ENCODE measurements at places on chromosomes 11 and 22.

- DNase-seq = no peak
Observed at GRCh38 chr22:43774318-43774915, 37.7 kb downstream of the EFCAB6 start.

DNA sequence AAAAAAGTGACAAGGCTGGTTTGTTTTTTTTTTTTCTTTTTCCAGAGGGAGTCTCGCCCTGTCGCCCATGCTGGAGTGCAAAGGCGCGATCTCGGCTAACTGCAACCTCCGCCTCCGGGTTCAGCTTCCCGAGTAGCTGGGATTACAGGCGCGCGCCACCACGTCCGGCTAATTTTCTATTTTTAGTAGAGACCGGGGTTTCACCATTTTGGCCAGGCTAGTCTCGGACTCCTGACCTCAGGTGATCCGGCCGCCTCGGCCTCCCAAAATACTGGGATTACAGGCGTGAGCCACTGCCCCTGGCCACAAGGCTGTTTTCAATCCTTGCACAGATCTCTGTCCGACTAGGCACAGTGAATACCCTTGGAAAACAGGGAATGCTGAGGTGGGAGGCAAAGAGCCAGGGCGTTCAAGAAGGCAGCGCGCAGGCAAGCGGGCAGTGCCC lies 566 bp downstream of the ATP6V1E1 start:
- DNase-seq = no peak

GRCh38 chr11:68010090-68011041 lies at the start of gene ALDH3B1:
Gene ALDH3B1, plus strand, starts transcription at chr11:68010327. Its CDS starts 4,971 bp downstream, at chr11:68015298.
- peak; percentile 79 for DNase-seq

- no peak for DNase-seq
Observed at GRCh38 chr11:73414977-73415651, 38.9 kb downstream of the RELT start.

GRCh38 chr11:106344394-106344793 lies 266.9 kb downstream of the AASDHPPT start:
- no peak for DNase-seq

GRCh38 chr22:31676700-31677099 lies 14.7 kb upstream of the PISD start:
- peak; percentile 79 for DNase-seq

DNA sequence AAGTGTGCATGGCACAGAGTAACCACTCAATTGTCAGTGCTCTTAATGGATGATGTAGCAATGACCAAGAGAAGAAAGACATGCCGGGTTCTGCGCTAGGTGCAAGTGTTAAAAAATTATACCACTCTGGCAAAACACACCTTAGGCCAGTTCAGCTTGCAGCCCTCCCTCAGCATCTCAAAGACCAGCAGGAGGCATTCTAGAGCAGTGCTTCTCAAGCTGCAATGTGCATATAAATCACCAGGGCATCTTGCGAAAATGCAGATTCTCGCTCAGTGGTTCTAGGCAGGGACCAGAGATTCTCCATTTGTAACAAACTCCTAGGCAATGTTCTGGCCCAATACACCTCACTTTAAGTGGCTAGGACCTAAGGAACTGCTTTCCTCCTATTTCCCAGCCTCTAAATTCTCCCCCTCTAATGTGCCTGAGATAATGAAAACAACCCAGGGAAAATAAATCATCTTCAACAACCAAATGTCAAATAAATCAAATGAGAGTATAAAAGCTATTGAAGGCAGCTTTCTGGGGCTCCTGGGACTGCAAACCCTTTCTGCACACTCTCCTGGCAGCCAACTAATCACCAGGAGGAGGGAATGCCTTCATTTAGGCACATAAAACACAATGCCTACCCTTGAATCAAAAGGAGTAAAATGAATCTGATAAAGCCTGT lies 337.2 kb upstream of the API5 start:
- DNase-seq = no peak

DNA sequence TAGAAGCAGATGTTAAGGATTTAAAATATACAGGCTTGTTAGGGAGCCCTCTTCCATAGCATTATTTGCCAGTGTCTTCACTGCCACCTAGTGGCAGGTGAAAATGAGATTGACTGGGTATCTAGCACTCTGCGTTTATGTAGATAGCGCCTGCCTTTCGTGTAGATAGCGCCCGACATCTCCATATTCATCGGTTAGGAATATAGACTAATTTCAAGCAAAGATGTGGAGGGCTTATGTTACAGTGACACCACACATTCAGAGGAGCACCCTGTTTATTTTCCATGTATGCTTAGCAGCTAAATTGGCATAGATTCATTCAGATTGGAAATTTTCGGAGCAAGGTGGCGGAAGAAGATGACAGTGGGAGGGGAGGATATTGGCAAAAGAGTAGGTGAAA lies 72.0 kb downstream of the SLC5A12 start:
- peak; percentile 3 for DNase-seq

DNA sequence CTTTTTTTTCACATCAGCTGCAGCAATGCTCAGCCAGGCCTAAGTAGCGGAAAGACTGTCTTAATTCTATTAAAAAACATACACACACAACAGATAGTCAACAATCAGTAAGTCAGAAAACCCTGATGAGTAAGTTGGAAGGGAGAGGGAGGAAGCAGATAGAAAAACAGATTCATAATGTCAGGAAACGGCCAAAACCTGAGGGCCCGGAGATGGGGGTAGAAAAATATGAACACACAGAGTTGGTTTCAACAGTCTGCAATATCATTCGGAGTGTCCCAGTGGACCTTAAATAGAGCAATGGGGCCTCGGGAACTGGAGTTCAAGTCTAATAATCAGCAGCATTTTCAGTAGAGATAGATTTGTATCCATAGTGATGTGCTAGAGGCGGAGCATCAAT lies 14.8 kb downstream of the LRRC55 start:
- no peak for DNase-seq

DNA sequence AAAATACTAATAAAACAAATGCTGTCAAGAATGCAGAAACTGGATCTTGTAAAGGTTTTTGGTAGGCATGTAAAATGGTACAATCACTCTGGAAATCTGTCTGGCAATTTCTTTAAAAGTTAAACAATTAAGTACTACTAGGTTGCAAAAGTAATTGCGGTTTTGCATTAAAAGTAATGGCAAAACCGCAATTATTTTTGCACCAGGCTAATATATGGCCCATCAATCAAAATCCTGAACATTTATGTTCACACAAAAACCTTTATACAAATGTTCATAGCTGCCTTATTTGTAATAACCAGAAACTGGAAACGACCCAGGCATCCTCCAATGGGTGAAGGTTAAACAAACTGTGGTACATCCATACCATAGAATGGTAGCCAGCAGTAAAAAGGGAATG lies 24.6 kb upstream of the ZDHHC13 start:
- DNase-seq = no peak

- DNase-seq = peak; percentile 46
Observed at GRCh38 chr22:35840302-35840739, 122.6 kb downstream of the APOL5 start.

GRCh38 chr11:77035580-77035979 lies 1.4 kb downstream of the B3GNT6 start:
- no peak for DNase-seq

DNA sequence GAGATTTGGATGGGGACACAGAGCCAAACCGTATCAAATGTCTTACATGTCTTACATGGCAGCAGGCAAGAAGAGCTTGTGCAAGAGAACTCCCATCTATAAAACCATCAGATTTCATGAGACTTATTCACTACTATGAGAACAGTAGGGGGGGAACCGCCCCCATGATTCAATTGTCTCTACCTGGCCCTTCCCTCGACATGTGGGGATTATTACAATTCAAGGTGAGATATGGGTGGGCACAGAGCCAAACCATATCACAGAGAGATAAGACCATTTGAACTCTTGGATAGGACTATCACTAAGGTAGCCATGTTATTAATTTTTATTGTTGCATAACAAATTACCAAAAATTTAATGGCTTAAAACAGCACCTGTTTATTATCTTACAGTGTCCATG lies 611.7 kb downstream of the SOX6 start:
- no peak for DNase-seq

GRCh38 chr11:32947978-32948377 lies 55.4 kb downstream of the QSER1 start:
- no peak for DNase-seq

GRCh38 chr22:24037851-24038765 lies 27.0 kb downstream of the CABIN1 start:
- DNase-seq = no peak

DNA sequence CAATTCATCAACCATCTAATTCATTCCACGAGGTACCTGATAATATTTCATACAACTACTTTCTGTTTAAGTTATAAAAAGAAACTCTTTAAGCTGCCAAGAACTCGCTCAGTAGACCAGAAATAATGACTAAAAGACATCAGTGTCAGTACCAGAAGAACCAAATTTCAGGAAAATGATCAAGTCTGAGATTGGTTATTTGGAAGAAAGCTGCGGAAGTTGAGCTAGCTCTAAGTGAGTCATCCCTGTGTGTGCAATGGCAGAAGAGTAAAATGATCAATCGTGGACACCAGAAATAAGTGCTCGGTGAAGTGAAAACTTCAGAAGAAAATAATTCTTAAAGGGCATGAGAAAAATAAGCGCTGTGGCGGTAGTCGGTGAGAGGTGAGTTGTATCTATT lies 933.2 kb upstream of the CHORDC1 start:
- DNase-seq = no peak

DNA sequence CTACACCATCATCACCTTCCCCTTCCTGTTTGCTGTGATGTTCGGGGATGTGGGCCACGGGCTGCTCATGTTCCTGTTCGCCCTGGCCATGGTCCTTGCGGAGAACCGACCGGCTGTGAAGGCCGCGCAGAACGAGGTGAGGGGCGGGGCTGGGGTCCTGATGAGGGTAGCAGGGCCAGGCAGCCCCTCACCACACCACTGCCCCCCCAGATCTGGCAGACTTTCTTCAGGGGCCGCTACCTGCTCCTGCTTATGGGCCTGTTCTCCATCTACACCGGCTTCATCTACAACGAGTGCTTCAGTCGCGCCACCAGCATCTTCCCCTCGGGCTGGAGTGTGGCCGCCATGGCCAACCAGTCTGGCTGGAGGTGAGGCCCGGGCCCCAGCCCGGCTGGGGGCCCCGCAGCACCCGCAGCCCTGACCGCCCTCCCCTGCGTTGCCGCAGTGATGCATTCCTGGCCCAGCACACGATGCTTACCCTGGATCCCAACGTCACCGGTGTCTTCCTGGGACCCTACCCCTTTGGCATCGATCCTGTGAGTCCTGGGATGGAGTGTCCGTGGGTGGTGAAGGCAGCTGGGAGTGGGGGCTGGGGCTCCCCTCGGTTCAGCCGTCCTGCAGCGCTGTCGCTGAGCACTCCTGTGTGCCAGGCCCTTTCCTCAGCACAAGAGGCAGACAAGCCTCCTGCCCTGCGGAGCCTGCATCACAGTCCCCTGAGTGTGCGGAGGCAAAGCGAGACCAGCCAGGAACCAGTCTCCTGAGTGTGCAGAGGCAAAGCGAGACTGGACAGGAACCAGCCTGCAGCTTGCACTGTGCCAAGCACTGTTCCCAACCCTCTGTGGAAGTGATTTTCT lies 8.8 kb downstream of the TCIRG1 start:
- DNase-seq = no peak

- peak; percentile 72 for DNase-seq
Observed at GRCh38 chr11:121741761-121742361, 289.1 kb upstream of the SORL1-AS1 start.

DNA sequence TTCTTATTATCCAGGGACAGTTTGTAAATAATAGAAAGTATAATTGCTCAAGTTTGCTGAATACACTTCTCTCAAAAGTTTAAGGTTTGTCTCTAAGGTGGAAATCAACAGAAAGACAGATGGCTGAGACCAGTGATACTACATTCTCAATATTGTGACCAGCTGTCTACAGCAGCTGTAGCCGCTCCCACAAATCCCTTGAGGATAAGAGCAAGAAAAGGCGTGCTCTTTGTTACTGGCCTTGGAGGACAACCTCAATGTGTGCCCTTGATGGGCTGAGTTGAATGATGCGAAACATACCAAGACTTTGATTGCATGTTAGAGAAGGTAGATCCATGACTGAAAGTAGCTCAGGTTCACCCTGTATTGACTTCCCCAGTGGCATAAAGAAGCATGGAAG lies 6.1 kb downstream of the OR6M1 start:
- DNase-seq = no peak

DNA sequence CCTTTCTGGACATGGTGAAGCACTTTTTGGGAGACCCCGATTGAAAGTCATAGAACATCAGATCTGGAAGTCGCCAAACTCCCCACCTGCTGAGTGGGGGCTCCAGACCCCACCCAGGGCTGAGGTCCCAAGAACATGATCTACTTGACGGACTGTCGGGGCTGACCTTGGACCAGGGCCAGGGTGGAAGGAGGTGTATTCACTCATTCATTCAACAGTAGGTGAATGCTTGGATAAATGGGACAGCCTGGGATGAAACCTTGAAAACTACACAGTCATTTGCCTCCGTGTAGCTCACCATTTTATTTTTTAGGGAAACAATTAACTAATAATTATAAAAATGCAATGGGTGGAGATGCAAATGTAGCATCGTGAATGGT lies 629.0 kb downstream of the BRD1 start:
- DNase-seq = no peak

DNA sequence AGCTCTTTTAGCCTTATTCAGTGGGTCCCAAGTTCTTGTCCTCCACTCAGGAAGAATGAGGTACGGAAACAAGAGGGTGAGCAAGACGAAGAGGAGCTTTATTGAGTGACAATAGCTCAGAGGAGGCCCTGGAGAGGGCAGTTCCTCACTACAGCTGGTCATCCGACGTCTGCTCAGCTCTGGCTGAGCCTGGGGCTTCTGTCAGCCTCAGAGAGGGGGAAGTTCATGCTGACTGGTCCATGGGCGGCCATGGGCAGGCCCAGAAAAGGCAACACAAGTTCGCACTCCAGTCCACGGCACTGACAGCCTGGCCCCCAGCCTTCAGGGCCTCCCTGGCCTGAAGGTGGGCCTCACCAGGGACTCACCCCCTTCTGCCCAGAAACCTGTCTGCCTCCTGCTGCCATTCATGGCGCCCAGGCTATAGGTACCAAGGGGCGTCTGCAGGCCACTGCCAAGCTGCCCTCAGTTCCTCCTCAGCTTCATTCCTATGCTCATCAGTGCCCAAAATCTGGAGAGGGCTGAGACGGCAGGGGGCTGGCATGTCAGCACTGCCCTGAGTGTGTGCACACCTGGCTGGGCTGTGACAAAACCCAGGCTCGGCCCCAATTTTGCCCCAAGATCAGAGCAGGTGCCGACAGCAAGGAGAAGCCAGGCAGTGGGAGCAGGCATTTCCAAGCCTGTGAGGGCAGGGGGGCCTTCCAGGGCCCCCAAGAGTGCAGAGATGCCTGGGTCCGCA lies 21.7 kb upstream of the KIAA0930 start:
- no peak for DNase-seq

GRCh38 chr11:110571081-110571720 lies 141.0 kb downstream of the ARHGAP20 start:
- DNase-seq = no peak

All from nucleus accumbens (tissue), 56 donors.